ENCODE measurements at places on chromosomes 3 and 15. TPM values are rescaled to one million over a fixed set of nuclear protein-coding genes. Genes with fewer than 3 reads are reported as not detected.

DNA sequence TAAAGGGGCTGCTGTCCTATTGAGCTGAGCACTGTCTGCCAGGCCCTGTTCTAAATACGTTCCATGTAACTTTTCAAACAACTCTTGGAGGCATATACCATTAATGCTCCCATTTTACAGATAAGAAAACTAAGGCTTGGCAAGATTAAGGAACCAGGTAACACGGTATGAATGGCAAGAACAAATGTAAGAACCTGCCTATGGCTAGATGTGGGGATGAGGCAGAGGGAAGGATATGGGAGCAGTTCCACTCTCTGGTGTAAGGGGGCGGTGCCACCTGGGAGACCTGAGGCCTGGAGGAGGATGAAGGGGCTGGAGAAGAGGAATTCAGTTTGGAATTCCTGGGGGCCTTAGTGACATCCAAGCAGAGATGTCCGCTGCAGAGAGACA, 3.8 kb upstream of the LMAN1L start:
- no peak for DNase-seq

Gene ISLR2
- not detected for total RNA-seq

- no peak for DNase-seq
Observed at GRCh38 chr15:53566912-53567311, 192.6 kb downstream of the WDR72 start.

Gene CCDC39
- not detected for total RNA-seq

GRCh38 chr3:196688349-196688748, 23.7 kb downstream of the CEP19 start:
- peak; percentile 96 for DNase-seq

- DNase-seq, result no peak
Observed at GRCh38 chr15:37518436-37518835, 416.0 kb upstream of the TMCO5A start.

- DNase-seq, result no peak
Observed at GRCh38 chr3:41126472-41126871, 72.8 kb upstream of the CTNNB1 start.

Gene KNG1
- not detected for total RNA-seq

Gene PODXL2
- total RNA-seq, result 2.5 TPM

DNA sequence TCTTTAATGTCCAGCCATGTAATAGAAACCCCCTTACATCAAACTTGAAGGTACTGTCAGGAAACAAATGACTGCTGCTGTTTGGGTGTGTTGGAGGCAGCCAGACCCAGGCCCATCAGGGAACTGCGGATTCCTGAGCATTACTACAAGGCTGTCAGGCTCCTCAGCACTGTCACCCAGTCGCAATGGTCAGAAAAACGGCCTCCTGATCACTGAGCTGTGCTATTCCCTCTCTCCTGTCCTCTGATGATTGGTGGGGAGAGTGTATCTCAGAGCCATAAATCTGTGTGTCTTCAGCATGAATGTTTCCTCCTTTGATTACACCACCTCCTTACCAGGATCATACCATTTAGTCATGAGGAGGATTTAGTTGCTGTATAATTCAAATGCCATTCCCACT, 135.2 kb upstream of the GADL1 start:
- no peak for DNase-seq

Gene LAMB2
- 1,064 TPM for total RNA-seq

- DNase-seq, result peak; percentile 98
Observed at GRCh38 chr15:84911879-84912660, 27.6 kb downstream of the SLC28A1 start.

Gene SERINC4
- total RNA-seq, result not detected

- DNase-seq, result no peak
Observed at GRCh38 chr15:75059607-75060006, 36.2 kb downstream of the PPCDC start.

DNA sequence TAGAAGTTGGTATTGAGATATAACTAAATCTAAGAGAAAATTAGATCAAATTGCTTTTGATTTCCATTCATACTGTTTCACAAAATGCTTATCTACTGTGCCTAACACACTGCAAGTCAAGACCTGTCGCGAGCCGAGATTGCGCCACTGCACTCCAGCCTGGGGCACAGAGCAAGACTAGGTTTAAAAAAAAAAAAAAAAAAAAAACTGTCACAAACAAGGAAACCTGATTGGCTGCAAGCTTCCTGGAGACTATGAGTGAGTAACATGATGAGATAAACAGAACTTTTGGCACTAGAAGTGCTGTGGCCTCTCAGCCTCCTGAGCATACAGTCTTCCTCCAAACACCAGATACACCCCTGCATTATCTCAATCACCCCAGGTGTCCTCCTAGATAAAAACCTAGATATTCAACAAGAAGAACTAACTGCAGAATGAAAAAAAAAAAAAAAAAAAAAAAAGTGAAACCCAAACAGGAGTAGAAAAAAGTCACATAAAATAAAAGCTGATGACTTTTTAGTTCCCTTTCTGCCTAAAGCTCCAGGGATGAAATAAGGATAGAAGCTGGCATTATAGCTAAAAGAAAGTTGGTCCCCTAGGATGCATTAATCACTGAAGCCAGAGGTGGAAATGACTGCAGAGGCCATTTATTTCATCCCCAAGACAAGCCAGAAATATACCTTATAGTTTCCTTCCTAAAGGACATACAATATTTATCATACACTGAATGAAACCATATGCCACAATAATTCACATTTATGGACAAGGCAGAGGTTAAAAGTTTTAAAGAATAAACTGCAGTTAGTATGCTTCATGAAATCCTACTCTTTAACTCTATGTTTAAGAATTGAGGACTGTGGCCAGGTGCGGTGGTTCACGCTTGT, 82.4 kb downstream of the P3H2 start:
- DNase-seq, result peak; percentile 63

DNA sequence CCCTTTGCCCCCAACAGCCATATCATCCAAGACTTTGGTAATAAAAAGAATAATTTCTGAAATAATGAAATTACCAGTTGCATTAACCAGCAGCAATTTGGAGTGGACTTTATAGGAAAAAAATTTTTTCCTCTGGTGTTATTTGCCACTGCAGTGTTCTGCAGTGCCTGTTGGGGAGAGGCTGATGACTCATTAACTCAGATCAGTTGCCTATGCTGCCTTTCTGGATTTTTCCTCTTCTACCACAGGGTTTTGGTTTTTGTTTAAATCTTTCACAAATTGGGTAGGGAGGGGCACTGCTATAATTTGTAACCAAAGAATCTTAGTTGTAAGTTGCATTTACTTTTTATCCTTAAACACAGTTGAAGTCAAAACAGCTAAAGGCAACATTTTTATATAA, 22.7 kb downstream of the ATP6V1A start:
- peak; percentile 79 for DNase-seq

DNA sequence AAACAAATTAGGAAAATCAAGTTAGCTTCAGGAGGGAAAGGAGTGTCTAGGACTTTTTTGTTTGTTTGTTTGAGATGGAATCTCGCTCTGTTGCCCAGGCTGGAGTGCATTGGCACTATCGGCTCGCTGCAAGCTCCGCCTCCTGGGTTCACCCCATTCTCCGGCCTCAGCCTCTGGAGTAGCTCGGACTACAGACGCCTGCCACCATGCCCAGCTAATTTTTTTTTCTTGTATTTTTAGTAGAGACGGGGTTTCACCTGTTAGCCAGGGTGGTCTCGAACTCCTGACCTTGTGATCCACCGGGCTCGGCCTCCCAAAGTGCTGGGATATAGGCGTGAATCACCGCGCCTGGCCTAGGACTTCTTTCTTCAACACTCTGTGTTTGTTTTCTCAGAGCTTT, 171.1 kb downstream of the NLGN1 start:
- DNase-seq, result no peak

Gene SI
- not detected for total RNA-seq

Gene GOLIM4
- 57.0 TPM for total RNA-seq

Gene C2CD4A
- not detected for total RNA-seq

DNA sequence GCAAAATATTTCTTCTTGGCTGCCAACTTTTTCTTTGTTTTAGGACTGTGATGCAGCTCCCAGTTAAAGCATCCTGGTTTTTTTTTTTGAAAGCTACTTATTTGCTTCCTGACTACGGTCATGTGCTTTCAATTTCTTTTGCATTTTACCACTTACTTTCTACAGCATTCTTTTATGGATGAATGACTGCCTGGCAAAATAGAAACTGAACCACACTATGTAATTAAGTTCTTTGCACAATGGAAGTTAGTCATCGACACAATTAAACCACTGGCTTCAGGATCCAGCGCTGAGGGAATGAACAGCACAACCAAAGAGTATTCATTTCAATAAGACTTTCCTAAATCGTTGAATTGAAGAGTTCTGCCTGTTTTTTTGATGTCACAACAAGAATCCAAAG, 82.2 kb upstream of the EPHA3 start:
- peak; percentile 72 for DNase-seq

Measured in GM23248 (cell line).